Omental fat pad (tissue), 4 donors: ENCODE measurements at places on chromosomes 7 and 10. TPM values are rescaled to one million over a fixed set of nuclear protein-coding genes. Genes with fewer than 3 reads are reported as not detected.

DNA sequence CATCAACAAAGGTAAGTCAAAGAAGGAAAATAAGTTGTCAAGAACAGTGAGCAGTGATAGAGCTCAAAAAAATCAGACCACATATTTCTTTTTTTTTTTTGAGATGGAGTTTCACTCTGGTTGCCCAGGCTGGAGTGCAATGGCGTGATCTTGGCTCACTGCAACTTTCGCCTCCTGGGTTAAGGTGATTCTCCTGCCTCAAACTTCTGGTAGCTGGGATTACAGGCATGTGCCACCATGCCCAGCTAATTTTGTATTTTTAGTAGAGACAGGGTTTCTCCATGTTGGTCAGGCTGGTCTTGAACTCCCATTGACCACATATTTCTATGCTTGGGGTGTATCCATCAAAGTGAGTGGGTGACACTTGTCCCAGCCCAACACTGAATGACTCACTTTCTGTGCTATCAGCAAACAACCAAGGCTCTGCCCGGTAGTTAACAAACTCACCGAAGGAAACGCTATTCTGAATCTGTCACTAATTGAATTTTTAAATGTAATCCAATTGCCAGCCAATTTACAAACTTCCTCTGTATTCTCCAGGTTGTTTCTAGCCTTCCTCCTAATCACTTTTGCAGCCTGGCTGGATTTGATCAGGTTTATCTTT, 19.6 kb upstream of the SMNDC1 start:
- DNase-seq, result no peak

DNA sequence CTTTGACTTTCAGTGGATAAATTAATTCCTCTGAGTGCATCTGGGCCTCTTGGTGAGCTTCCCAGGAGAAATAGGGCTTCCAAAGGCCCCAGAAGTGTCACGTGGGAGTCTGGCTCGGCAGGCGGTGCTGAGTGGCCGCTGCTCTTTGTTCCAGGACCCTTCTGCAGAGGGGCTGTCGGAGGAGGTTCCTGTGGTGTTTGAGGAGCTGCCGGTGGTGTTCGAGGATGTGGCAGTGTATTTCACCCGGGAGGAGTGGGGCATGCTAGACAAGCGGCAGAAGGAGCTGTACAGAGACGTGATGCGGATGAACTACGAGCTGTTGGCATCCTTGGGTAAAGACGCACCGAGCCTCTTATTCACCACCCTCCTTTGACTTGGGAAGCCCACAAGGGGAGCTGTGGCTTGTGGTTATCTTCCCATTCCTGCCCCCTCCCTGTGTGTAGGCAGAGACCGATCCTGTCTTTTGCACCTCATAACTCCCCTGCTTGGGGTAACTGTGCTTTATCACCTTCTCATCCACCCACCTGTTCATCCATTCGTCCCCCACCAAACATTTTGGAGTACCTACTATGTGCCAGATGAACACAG, 11.9 kb downstream of the ZNF862 start:
- DNase-seq, result no peak

- DNase-seq, result no peak
Measured at GRCh38 chr10:16867556-16867955, 50.3 kb upstream of the RSU1 start.

Gene ACTL6B
- total RNA-seq, result not detected

Gene ANKRD61
- total RNA-seq, result not detected

DNA sequence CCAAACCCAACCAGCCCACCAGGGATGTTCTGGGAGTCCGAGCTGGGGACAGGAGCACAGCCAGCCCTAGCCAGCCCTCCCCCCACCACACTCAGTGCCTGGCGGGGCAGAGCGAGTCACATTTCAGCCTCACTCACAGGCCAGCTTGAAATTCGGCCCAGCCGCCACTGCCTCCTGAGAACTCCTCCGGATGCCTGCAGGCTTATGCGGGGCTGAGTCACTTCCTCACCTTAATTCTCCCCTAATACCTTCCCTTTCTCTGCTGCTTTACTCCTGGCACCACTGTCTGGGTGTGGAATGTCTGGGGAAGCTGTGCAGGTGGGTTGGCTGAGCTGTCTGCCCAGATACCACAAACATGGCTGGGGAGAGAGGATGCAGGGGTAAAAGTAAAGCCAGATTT, 22.6 kb upstream of the DLG5 start:
- no peak for DNase-seq

- DNase-seq, result no peak
Measured at GRCh38 chr7:79787623-79788022, 334.2 kb upstream of the MAGI2 start.

DNA sequence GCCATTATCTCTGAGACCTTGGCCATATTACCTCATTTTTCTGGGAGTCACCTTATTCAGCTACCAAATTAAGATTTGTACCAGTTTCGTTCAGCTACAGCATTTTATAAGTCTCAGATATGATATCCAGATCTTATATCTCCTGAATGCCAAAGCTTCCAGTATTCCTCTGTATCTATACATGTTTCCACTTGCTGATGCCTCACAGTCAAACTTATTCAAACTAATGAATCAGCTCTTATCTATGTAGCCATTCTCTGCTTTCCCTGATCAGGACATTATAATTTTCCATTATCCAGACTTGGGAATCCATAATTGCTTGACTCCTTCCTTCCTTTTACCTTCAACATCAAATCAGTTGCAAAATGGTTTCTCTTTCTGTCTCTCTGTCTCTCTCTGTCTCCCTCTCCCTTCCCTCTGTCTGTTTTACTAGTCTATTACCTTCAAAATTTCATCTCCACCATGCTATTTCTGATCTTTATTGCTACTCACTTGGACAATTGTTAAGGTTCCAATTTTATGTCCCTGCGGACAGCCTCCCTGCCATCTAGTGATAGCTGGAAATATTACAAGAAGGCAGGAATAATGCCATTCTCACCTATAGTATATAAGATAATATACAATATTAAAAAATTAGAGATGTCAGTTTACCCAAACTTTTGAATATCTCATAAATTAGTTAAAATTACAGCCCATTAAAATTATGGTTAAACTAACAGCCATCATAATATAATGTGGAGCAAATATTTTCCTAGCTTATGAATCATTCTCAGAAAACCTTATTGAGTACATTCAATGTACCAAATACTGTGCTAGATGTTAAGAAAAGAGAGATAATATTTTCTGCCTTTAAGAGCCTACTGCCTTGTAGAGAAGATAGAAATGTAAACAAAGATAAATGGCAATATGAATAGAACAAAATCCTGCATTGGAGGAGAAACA, 89.8 kb downstream of the PCLO start:
- DNase-seq, result no peak

- no peak for DNase-seq
Measured at GRCh38 chr7:136033413-136034031, 56.4 kb upstream of the MTPN start.

GRCh38 chr7:114819616-114820362, 102.1 kb upstream of the MDFIC start:
- no peak for DNase-seq

DNA sequence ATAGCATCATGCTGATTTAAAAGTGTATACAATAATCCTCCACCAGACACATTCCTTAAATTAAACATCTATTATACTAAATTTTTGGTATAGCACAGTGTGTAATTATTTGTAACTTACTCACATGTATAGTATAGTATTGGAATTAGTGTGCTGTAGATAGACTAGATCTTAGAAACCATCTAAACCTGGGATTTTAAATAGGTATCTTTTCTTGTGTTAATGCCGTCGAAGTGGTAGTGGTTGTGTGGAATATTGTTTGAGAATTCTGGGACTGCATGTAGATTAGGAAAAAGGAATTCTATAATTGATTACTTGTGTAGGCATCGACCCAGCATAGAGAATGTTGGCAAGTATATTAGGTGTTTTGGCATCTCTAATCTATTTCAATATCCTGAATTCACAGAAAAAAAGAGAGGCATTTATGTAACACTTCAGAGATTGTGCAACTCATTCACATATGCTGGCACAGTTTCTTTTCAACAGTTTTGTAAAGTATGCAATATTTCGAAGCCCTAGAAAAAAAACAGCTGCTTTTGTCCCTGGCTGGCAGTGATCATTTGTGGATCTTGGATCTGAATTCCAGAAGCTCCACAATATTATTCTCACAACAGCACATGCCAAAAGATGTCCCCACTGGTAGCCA, 145.5 kb upstream of the AGR3 start:
- DNase-seq, result no peak

GRCh38 chr10:118151461-118151860, 104.7 kb upstream of the RAB11FIP2 start:
- DNase-seq, result no peak

Gene ZYX
- total RNA-seq, result 138 TPM

GRCh38 chr7:131336956-131337355, 9.3 kb downstream of the MKLN1 start:
- DNase-seq, result no peak
